Neuronal stem cell (in vitro differentiated cells): ENCODE measurements at places on chromosomes 13 and 19.

DNA sequence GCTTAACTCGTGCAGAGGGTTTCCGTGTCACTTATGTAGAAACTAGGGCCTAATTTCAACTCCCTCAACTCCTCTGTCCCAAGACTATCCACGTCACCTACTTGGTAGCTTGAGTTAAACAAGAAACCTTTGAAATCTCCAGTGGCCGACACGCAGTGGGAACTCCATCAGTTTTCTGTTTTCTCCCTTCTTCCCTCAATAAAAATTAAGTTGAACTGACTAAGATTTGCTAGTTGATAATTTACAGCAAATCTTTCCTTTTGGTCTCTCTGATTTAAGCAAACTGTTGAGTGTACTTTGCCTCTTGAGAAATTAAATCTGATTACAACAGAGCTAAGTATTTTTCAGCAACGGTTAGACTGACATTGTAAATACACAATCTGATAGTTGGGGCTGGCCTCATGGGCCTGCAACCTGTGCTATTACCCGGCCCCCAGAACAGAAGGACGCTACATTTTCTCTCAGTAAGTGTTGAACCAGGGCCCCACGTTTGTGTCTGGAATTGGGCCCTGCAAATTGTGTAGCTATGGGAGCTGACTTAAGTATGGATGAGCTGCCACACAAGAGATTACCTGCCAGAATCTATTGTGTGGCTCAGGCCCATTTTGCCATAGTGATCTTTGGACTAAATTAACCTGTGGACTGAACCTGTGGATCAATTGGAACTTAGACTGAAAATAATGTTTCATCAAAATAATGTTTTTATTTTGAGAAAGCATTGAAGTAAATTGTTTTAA, 708 bp upstream of the ESD start:
- DNase-seq, result no peak

- DNase-seq, result no peak
Measured at GRCh38 chr13:84571264-84571663, 689.0 kb upstream of the SLITRK1 start.

DNA sequence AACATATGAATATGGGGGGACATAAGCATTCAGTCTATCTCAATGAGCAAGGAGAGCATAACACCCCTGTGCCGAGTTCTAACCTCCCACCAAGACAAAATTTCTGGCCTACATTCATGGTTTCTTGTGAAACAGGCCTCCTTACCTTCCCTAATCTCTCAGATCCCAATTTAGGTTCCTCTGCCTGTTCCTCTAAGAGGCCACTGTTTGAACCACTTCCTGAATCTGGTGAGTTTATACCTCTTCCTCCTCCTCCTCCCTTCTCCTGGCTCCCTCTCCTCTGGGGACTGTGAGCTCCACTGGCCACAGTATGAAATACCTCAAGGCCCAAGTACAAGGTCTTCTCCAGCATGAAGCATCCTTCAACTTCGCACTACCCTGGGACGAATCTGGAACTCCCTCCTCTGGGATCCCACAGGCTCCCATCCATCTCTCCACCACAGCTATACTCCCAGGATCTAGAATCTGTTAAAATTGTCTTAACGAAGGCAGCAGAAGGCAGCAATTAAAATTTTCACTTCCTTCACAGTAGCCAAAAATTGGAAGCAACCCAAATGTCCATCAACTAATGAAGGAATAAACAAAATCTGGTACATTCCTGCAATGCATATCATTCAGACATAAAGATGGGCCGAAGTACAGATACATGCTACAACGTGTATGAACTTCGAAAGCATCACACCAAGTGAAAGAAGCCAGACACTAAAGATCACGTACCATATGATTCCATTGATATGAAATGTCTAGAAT, 7.8 kb upstream of the SIGLECL1 start:
- no peak for DNase-seq

GRCh38 chr19:15252398-15253018, 20.3 kb upstream of the EPHX3 start:
- no peak for DNase-seq

DNA sequence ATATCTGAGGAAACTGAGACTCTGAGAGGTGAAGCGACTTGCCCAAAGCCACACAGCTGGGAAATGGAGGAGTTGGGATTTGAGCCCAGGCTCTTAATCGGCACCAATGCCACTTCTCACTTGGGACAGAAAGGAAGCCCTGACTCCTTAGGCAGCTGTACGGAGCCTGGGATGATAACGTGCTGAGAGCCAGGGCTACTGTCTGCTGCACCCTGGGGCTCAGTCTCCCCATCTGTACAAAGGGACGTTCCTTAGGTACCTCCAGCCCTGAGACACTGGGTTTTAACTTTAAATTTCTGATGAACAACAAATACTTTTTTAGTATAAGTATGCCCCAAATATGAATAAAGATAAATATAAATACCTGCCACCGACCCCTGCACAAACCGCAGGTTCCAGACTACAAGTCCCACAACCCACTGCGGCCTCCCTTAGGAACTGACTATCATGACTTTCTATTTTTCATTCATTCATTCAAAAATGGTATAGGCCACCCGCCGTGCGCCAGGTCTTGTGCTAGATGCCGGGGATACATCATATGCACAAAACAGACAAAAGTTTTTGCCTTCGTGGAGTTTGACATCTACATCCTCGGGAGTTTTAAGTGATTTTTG, 776 bp upstream of the NCLN start:
- DNase-seq, result no peak

- no peak for DNase-seq
Measured at GRCh38 chr13:41059456-41060081, 1.7 kb upstream of the WBP4 start.

DNA sequence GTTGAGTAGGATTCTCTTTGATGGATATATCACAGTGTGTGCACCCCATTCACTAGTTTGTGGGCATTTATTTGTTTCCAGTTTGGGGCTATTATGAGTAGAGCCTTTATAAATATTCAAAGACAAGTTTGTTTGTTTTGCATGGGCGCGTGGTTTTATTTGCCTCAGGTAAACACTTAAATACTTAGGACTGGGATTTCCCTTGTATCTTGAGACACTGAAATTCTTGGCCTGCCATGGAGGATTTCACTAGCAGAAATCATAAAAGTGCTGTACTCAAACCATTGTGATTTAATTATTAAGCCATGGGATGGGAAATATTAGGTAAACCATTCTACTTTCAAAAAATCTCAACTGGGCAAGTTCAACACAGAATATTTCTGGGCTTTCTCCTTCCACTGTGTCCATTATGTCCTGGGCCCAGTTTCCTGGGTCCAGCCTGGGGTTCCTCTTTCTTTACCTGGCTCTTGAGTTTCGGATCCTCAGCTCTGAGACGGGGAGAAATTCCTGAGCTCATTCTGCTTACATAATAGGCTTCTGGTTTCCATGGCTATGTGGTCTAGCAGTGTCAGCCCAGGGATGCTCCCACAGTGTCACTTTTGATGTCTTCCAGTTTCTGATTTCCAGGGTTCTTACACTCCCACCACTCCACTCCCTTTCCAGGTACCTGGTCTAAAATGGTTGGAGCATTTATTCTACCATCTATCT, 14.4 kb downstream of the MYO16 start:
- DNase-seq, result no peak

GRCh38 chr19:51821921-51822320, 27.0 kb downstream of the FPR3 start:
- DNase-seq, result no peak

GRCh38 chr13:29935309-29935981, 85.0 kb upstream of the UBL3 start:
- DNase-seq, result no peak

DNA sequence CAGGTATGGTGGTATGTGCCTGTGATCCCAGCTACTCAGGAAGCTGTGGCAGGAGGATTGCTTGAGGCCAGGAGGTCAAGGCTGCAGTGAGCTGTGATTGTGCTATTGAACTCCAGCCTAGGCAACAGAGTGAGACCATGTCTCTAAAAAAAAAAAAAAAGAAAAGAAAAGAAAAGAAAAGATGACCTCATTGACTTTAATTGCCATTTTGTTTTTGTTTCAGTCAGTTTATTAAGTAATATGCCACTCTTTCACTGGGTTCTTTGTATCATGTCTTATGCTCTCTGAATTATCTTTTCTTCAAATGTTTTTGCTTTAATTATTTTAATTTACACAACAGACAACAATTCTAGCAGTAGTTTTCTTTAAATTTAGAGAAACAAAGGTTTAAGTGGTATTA, 293.8 kb downstream of the TSHZ3 start:
- DNase-seq, result no peak

DNA sequence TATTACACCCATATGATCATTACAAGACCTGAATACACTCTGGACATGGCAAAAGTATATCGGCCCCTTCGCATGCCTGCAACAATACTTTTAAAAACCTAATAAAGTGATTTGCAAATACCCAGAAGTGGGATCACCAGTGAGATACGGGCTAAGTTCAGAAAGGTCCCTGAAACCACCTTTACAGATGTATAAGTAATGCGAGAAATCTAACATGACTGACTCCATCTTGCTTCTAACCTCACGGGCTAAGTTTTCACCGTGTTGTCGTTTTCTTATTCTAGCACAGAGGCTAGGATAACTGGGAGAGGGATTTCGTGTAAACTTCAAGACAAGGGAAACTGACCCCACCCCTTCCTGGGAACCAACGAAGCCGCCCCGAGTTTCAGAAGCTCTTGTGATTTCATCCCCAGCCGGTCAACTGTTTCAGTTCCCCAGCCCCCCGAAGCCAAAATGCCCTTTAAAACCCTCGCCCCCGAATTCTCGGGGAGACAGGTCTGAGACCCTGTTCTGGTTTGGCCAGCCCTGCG, 703 bp downstream of the NEK3 start:
- no peak for DNase-seq

- no peak for DNase-seq
Measured at GRCh38 chr19:10535613-10536012, 8.1 kb upstream of the ATG4D start.

- DNase-seq, result no peak
Measured at GRCh38 chr13:59638404-59638803, 525.3 kb downstream of the DIAPH3 start.

- no peak for DNase-seq
Measured at GRCh38 chr19:7467009-7467989, 21.5 kb downstream of the PEX11G start.

GRCh38 chr13:68851026-68851425, 1256.6 kb upstream of the ATXN8OS start:
- DNase-seq, result no peak

DNA sequence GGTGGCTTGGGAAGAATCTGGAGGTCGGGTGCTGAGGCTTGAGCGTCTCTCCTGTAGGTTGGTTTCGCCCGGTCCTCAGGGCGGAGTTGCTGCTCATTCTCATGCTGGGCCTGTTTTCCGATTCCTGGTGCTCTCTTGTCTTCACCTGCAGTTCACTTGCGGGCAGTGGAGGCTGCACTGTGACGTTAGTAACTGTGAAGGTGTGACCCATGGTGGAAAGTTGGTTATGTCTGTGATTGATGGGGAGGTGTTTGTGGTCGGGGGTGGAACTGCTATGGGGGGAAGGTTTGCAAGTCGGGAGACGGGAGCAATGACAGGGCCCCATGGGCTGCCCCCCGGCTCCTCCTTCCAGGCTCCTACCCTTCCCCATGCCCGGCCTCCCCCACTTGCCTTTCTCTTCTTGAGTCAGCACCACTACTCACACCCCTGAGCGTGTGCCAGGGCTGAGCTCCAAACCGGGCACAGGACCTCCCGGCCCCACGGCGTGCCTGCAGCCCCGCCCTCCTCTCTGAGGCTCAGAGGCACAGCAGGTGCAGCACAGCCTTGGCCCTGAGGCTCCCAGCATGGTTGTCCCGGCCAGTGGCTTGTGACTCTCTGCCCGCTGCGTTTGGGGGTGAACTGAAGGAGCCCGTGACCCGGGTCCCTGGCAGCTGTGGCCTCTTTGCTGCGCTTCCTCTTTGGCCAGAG, 79.1 kb downstream of the ATP11A start:
- no peak for DNase-seq

DNA sequence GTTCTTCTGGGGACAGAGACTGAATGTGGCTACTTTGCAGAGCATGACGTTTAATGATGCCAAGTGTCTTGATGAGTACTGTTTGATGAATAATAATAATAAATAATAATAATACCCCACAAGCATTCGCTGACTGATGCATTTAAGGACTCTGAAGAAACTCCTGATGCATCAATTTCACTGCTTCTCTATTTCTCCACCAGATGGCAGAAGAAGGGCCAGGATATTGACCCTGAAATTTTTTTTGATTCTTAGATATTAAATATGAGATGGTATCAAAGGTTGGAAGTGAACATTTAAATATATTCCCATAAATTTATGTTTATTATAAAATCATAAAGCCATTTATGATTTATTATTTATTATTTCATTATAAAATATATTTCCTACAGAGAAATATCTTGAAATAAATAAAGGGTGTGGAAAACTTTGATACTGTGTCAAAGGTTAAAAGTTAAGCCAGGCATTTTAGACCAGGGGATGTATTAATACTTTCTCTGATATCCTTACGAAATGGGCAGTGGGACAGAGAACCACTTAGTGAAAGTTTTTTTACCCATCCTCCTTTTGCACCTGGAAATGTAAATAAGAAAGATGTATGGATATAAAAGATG, 170.9 kb downstream of the LACC1 start:
- no peak for DNase-seq

DNA sequence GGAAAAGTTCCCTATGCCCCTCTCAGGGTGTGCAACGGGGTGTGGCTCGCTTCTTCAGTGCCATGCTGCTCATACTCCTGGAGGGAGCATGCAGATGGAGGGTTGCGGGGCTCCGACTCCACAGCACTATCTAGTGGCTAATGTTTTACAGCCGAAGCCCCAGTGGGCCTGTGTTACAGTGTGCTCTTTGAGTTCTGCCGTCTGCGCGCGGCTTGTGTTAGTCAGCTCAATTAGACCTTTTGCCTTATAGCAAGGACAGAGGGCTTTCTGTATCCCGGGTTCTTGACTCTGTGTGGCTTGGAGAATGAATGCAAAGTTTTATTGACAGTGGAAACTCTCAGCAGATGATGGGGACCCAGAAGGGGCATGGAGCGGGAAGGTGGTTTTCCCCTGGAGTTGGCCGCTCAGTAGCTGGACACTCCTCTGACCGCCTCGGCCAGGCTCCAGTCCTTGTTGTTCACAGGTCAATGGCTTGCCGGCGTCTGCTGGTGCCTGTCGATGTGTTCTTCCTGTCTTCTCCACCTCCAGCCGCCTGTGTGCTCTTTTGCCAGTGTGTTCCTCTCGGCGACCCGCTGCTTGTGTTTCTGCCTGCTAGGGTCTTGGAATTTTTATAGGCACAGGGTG, 383.4 kb downstream of the LMO7 start:
- DNase-seq, result no peak

DNA sequence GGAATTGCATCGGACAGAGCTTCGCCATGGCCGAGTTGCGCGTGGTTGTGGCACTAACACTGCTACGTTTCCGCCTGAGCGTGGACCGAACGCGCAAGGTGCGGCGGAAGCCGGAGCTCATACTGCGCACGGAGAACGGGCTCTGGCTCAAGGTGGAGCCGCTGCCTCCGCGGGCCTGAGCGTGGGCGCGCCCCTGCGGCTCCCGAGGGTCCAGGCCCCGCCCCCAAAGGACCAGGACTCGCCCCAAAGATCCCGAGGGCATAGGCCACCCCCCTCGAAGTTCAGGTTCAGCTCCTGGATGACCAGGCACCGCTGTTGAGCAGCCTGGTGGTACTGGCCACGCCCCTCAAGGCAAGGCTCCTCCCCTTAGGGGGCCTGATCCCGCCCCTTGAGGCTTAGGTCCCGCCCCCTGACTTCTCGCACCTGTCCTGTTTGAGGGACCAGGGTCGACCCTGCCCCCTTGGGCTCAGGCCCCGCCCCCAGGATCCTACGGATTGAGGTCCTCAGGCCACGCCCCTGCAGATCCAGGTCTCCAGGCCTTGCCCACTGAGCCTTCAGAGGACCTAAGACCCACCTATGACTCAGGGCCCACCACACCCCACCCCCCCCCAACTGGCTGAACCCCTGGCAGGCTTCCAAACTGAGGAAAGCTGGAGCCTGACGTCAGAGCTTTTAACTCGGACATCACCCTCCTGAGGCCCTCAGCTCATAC, 43.1 kb downstream of the CYP4F22 start:
- DNase-seq, result no peak
